ENCODE measurements at places on chromosomes 11 and 22.

GRCh38 chr22:42680648-42681047 is 31.5 kb upstream of the CYB5R3 start:
- no peak for DNase-seq

- DNase-seq, result peak; percentile 31
These were observed 168.1 kb downstream of the NXPE2 start for GRCh38 chr11:114846416-114846791.

- DNase-seq, result no peak
These were observed 305.5 kb upstream of the ISX start for GRCh38 chr22:34760276-34761008.

DNA sequence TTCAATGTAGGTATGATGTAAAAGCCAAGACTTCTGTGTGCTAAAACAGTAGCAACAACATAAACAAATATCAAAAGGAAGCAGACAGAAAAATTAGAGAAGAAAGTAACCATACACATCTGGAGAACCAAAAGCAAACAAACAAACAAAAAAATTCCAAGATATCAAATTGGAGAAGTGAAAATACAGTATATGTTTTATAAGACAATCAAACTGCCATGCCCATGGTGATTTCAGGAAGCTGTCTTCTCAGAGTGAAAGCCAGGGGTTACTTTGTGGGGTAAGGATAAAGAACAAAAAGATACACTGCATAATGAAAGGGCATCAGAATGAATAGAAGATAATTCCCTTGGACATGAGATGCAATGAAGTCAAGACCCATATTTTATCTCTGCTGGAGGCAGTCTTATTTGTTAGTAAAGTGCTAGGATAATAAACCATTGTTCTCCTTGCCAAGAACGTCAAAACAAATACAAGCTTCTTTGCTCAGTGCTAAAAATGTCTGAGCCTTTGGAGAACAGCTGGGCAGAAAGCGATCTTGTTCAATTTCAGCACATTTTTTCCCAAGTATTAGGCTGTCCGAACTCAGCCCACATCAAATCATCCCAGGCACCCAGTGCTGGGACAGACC is 38.1 kb upstream of the LDLRAD3 start:
- DNase-seq, result no peak

GRCh38 chr22:28143961-28144745 is 225.1 kb upstream of the PITPNB start:
- DNase-seq, result no peak

DNA sequence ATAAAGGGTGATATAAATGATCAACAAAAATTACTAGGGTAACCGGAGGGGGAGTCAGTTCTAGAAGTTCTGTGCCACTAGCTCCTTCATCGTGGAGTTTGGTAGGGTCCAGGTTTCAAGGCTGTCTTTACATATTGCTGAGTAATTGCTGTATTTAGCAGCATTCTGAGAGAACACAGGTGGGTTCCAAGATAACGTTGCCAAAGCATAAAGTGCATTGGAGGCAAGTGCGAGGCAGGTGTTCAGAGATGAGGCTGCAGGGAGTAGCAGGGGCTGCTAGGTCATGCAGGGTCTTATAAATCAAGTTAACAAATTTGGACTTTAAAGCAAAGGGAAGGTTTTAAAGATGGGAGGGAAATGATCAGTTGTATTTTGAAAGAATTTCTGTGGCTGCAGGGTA is 17.8 kb downstream of the SGSM3 start:
- DNase-seq, result no peak

DNA sequence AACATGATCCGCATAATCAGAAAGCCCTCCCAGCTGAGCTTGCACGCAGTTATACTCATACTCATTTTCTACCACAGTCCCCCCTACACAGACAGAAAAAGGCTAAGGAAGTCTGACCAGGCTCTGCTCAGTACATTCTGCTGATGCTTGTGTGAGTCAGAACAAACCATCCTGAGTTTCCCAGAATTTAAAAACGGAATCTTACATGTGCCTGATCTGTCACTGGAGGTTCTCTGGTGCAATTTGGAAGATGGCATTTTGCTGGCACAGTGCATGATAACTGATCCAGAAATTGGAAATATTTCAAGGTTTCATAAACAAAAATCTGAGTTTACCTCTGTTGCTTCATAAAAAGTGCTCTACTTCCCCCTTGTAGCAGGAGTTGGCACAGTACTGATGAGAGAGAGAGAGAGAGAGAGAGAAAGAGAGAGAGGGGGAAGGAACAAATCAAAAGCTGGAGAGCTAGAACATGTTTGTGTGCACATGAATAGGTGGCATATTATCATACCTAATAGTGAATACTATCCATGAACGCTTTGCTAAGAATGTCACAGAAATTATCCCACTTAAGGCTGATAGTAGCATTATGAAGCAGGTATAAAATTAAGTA is 1085.3 kb downstream of the DLG2 start:
- DNase-seq, result no peak

DNA sequence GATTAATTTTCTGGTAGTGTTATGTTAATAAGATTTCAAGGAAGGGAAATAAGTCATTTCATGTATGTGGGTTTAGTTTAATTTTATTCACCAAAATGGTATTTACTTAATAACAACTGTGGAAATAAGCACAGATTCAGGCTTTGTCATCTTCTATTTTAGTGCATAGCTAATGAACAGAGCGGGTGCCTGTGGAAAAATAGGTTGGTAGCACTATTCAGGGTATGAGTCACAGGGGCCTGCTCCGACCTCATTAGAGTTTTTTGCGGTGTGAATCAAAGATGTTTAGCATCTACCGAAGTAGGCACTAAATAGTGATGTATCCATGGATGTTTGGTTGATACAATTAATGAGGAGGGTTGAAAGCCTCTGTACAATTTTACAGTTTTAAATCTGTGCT is 78.2 kb downstream of the FAT3 start:
- no peak for DNase-seq

DNA sequence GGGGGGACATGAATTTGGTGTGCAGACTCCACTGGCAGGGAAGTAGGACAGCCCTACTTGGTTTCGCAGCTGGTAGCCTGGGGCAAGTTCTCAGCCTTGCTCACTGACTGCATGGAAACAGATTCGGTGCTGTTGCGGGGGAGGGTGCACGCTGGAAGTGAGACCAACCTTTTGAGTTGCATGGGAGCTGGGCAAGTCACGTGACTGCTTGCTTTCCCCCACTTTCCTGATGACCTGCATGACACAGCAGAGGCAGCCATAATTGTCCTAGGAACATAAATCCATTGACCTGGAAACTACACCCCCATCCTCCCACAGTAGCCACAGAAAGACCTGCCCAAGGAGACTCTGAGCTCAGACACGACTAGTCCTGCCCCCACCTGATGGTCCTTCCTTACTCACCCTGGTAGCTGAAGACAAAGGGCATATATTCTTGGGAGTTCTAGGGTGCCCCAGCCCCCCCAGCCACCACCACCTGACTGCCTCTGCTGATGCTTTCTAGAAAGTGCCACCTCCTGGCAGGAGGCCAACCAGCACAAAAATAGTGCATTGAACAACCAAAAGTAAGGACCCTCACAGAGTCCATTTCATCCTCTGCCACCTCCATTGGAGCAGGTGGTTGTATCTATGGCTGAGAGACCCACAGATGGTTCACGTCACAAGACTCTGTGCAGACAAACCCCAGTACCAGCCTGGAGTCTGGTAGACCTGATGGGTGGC is 4.1 kb upstream of the HBG2 start:
- DNase-seq, result no peak

- DNase-seq, result no peak
These were observed 56.8 kb upstream of the GAB2 start for GRCh38 chr11:78474451-78474850.

DNA sequence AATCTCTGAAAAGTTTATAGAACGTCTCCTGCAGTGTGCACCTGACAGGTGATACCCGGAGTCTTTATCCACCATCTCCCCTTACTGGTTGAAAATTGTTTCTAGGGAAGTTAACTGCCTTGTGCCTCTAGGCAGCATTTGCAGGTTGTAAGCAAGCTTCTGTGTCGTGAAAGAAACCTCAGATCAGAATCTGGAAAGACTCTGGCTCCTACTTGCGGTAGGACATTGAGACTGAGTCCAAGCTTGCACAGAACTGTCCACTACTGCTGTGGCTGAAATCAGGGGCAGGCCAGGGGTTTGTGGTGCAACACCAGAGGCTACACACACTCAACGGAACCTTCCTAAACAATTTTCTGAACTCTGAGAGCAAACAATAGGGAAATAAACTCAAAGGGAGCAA is 34.8 kb upstream of the MYOD1 start:
- DNase-seq, result no peak

DNA sequence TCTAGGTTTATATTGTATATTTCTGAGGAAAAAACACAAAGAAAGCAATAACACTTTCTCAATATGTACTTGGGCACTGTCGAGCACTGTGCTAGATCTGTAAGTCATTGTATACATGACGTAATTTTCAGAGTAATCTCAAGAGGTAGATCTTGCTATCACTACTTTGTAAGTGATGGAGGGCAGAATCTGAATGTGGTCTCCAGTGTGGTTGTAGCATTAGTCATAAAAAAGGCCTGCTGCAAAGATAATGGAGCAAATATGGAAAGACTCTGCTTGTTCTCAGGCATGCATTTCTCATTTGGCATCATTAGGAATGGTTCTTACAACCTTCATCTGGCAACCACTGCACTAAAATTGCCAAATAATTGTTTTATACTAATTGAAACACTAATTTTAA is 419.8 kb upstream of the CCDC179 start:
- DNase-seq, result no peak

GRCh38 chr22:30054764-30055069 is 25.5 kb upstream of the HORMAD2 start:
- no peak for DNase-seq

DNA sequence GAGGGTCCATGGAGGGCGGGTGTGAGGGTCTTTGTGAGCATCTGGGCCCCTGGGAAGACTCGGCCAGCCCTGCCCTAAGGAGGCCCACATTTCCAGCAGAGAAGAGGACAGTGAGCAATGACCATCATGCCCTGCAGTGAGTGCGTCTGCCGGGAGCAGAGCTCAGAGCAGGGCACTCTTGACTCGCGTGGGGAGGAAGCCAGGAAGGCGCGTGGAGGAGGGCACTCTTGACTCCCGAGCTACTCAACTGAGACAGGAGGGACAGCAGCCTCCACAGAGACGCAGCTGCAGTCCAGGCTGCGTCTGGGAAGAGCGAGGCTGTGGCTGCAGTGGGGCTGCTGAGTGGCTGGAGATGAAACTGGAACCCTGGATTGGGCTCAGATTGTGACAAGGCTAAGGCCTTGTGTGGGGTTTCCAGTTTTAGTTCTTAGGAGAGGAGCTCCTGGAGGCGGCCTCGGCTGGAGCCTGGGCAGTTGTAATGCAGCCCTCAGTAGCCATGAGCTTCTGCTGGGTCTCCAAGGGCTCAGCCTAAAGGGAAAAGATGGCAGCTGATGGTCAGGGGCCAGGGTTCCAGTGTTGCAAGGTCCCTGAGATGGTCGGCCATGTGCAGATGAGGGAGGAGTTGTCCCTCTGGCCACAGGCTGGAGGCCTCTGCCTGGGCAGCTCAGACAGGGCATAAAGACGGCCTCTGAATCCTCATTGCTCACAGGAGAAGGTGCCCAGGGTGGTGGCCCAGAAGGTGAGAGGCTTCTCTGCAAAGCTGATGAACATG is 264.7 kb upstream of the B3GAT1 start:
- DNase-seq, result no peak
